ENCODE measurements at places on chromosomes 3 and 15.

GRCh38 chr3:30011237-30011803, 595.1 kb upstream of the TGFBR2 start:
- DNase-seq: no peak

DNA sequence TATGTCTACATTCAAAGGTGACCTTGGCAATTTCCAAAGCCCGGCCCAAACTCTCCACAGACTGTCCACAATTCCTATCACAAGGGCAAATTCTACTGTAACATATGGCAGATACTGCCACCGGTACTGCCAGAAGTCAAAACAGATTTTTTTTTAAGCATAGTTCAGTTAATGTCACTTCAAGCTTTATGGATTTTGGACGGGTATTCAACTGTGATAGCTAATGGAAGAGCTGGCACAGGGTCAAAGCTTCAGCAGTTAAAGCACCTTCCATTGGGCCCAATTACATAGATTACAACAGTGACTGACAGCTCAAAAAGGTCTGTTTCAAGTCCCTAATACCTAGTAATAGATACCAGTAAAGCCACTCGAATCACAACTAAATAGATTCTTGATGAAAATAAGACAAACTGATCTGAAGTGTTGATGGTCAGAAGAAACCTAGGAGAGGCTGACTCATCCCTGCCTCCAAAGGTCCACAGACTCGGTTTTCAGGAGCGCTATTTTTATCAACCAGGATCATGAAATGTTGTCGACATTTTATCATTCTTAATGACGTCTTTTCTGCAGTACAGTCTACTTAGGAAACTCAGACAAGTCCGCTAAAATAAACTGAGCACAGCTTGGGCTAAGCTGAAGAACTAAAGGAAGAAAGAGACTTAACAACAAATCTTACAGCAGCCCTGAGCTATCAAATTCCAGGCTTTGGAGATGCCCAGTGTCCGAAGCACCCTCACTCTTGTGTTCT, 38.7 kb downstream of the ANXA2 start:
- DNase-seq: no peak

DNA sequence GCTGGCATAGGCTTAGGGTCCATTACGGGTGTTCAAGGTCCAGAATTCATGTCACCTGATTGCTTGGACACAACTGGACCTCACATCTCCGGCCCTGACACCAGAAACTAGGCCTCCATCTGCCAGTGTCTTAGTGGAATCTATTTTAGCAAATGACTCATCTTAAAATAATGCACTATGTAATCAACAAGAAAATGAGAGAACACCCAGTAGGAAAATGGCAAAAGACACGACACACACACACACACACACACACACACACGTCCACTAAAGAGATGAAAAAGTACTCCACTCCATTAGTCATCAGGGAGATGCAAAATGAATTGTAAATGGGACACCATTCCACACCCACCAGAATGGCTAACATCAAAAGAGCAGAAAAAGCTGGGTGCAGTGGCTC, 11.2 kb downstream of the APBA2 start:
- DNase-seq: peak; percentile 52

- DNase-seq: peak; percentile 66
These were observed 124.1 kb downstream of the GADL1 start for GRCh38 chr3:30770387-30770786.

DNA sequence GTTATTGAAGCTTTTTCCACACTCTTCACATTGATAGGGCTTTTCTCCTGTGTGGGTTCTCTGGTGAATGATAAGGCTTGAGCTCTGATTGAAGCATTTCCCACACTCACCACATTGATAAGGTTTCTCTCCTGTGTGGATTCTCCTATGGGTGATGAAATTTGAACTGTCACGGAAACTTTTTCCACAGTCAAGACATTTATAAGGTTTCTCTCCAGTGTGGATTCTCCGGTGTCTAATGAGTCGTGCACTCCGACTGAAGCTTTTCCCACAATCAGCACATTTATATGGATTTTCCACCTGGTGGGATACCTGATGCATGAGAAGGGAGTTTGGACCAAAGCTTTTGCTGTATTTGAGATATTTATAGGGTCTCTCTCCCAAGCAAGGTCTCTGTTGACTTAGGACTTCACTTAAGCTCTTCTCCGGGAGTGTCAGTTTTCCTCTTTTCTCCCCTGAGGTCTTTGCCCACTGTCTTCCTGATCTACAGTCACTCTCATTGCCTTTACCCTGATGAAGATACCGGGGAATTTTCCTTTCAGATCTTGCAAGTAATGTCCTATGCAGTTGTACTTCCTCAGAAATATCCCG, 9.4 kb downstream of the ZSCAN29 start:
- no peak for DNase-seq

DNA sequence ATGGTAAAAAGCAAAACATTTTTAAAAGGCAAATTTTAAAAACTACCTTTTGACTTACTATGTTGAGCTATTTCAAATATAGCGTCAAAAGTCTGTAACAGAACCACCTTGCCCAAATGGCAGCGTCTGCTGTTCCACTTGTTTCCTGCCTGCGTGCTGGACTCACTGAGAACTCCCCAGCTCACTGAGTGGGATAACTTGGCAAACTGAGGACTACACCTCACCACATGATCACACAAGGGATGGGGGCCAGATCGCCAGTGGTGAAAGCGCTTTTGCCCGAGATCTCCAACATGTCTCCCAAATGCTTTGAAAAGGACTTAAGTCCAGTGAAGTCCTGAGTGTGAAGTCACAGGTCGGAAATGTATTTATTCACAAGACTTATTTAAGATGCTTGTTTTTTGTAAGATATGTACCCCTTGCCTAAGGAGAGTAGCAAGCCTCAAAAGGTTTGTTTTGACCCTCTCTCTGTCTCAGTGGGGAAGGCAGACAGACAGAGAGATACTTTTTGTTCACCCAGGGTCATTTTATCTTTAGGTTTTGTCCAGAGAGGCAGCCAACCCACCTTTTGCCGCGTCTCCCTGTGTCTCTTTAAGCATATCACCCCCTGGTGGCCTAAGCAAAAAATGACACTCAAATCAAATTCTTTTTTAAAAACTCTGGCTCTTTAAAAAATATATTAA, 192.6 kb downstream of the PDZRN3 start:
- DNase-seq: no peak

DNA sequence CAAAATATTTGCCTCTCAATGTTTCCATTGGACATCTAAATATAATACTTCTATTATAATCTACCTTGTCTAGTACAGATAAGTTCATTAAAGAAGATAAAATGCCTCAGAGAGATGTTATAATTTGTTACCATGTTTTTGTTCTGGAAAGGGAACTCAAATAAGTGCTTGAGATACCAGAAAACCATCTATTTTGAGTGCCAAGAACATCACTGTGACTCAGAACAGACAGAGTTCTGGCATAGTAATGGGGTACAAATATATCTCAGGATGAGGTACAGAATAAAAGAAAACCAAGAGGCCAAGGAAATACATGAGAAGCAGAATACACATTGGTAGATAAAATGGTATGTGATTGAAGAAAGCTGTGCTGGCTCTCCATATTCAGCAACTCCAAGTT, 58.9 kb downstream of the IMPG2 start:
- no peak for DNase-seq

DNA sequence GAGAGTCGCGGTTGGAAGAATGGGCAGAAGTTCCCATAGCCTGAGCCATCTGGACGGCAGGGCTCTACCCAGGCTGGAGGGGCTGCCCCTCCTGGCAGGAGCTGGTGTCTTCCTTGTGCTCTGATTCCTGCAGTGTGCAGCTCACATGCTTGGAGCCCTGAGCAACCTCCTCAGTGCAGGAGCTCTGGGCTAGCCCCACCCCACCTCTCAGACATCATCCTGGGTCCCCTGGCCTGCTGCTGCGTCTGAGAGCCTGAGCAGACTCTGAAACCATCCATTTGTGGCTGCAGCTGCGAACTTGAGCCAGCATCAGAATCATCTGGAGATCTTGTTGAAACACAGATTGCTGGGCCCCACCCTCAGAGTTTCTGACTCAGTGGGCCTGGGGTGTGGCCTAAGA, 42.8 kb downstream of the POMGNT2 start:
- no peak for DNase-seq

GRCh38 chr3:111690242-111690641, 95.1 kb upstream of the ZBED2 start:
- DNase-seq: no peak

GRCh38 chr15:59825901-59826300, 136.8 kb upstream of the BNIP2 start:
- no peak for DNase-seq

DNA sequence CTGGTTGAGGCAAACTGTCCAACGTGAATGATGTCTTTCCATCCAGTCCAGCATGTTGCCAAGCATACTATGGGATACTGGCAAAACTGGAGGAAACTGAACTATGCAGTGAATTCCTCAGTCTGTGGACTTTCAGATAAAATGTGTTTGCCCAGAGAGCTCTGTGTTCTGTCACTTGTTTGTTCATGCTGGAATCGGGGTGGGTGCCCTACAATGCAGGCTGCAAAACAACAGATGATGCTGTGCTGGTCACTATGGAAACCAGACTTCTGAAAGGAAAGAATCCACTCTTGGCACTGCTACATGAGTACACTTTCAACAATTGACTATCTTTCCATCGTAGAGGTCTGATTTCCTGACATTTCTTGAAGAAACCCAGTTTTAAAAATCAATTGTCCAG, 272.5 kb upstream of the ARHGEF26 start:
- DNase-seq: no peak

DNA sequence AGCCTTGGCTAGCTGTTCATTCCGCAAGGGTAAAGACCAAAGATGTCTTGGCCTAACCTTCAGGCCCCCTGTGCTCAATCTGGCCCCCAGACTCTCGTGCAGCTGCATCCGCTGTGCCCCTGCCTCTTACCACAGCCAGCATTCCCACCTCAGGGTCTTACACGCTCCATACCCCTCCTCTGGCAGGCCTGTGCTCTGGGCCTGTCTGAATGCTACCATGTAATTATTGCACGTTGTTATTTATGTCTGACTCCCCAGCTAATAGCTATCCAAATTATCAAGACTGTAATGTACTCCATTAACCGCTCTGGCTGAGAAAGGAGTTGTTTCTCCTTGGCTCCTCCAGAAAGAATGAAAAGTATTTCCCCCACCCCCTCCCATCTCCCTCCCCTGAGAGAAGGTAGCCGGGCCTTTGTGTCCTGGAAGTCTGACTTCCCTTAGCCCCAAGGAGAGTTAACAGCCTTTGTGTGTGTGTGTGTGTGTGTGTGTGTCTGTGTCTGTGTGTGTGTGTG, 54.5 kb upstream of the UBE2E1 start:
- no peak for DNase-seq

DNA sequence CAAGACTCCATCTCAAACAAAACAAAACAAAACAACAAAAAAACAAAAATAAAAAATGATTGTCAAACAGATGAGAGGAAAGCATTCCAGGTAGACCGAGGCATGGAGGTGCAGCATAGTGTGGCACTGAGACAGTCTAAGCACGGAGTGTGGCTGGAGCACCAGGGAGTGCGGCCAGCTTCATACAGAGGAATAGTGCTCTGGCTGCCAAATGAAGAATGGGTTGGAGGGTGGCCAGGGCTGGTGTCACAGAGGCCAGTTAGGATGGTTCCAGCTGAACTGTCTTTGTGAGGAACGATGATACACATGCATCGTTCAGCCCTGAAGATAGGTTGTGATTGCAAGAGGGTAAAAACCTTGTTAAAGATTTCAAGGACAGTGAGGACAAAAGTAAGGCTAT, 28.3 kb downstream of the MITF start:
- DNase-seq: no peak

GRCh38 chr15:70643783-70644125, 119.6 kb downstream of the UACA start:
- DNase-seq: no peak

GRCh38 chr3:181510500-181510899, 201.2 kb upstream of the SOX2 start:
- DNase-seq: no peak

GRCh38 chr3:46537779-46538178, 28.3 kb downstream of the LRRC2 start:
- DNase-seq: no peak

DNA sequence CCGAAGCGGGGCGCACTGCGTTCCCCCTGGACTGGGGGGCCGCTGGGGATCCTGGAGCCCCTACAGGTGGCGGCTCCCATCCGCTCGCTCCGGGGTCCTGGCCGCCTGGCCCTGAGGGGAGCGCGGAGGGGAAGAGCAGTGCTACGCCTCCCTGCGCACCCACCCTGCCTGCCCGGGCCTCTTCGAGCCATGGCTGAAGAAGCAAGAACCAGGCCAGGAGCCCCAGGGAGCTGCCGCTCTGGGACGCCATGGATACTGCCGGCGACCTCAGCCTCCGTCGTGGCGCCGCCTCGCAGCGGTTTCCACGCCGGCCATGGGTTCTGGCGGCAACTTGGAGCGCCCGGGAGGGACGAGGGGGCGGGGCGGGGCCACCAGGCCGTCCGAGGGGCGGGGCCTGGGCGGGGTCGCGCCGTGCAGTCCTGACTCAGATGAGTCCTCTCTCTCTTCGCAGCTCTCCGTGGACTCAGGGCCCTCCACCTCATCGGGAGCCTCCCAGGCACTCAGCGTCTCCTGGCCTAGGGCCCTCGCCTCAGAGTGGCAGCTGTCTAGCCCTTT, 50.9 kb downstream of the MYL3 start:
- DNase-seq: peak; percentile 4

GRCh38 chr3:72078676-72079368, 293.9 kb upstream of the PROK2 start:
- DNase-seq: no peak

- DNase-seq: peak; percentile 30
These were observed 58.9 kb downstream of the TMEM108 start for GRCh38 chr3:133096900-133097613.

DNA sequence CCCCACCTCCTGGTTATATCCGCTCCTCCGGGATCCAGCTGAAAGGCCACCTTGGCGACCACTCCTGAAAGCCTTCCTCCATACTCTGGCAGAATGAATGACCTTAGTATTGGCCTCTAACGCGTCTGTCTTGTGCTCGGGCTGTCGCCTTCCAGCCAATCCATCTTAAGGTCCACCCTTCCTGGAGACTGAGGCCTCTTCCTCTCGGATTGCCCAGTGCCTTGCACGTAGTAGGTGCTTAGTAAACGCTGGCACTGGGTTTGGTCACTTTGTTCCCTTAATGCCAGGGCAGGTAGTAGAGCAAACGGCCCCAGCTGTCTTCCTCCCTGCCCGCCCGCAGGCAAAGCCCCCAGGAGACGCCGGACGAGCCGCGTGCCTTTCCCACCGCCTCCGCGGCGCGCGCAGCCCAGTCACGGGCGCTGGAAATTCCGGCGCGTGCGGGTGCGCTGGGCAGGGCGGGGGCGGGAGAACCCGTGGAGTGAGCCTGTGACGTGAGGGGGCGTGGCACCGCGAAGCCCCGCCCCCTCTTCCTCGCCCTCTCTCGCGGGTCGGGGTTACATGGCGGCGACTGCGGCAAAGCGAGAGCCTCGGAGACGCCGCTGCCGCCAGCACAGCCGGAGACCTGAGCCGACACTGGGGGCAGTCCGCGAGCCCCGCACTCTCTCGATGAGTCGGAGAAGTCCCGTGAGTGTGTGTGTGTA, at the start of gene MAPK6:
Gene MAPK6 (plus strand): TSS at position 527 of the 701 bp plus-strand sequence. CDS start 27,242 bp downstream, outside the sequence.
- DNase-seq: peak; percentile 64

GRCh38 chr15:71810256-71811035, at the start of gene NR2E3:
Gene NR2E3 (plus strand): TSS chr15:71810554. CDS start chr15:71810744, 190 bp downstream.
- DNase-seq: no peak

DNA sequence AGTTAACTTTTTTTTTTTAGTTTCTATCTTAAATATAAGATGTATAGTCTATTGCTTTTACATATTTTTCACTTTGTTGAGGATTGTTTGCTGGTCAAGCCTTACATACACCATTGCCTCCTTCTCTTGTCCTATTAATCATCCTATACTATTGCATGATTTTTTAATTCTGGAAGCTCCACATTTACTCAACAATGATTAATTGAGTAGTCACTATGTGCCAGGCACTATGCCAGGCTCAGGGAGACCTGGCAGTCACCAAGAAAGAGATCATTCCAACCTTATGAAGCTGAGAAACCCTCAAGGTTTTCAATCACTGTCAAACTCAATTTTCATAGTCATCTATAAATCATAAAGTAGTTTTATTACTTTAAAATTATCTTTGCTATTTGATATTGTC, 626.2 kb downstream of the IGSF11 start:
- no peak for DNase-seq
